CD4-positive, alpha-beta T cell treated with Interleukin-10 for 1 hour (primary cell): ENCODE measurements at places on chromosomes 7 and 10.

- DNase-seq = no peak
These were observed 29.5 kb upstream of the CCNY start for GRCh38 chr10:35306852-35307251.

DNA sequence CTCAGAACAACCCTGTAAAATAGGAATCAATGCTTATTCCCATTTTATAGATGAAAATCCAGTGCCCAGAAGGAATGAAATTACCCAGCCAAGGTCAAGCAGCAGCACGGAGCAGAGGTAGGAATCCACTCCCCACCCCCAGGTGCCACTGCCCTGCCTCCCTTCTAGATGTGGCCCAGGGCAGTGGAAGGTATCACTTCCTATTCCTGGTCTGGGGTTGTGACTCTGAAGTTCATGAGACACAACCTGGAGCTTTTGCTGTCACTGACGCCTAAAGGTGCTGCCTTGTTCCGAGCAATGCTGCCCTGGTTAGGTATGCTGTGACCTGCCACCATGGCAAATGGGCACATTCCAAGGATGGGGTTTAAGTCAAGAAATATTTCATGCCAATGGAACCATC, 53.6 kb downstream of the PIK3AP1 start:
- no peak for DNase-seq

DNA sequence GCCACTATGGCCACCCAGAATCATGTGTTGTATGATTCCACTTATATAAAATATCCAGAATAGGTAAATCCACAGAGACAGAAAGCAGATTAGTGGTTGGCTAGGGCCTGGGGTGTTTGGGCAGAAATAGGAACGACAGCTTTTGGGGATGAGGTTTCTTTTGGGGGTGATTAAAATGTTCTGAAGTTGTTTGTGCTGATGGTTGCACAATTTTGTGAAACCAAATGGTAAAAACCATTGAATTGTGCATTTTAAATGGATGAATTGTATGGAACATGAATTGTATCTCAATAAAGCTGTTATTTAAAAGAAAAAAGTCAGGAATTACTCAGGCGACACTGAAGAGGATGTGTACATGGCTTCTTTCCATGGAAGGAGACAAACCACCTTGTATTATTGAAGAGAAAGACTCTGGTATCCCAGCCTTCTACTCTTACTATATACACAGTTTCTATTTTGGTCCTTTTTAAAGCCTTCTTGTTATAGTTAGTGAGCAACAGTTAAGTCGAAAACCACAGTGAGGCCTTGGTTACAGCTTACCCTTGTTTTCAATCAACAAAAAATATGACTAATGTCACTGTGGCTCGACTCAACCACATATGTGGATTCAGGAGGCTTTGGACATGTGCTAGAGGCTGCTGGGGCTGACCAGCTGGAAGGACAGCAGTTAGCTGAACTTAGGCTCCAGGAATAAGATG, 57.1 kb upstream of the KMT2E start:
- peak; percentile 56 for DNase-seq

- DNase-seq = no peak
These were observed 239.2 kb downstream of the COBL start for GRCh38 chr7:51077316-51077986.

GRCh38 chr10:86876748-86877147, 80.7 kb downstream of the MMRN2 start:
- no peak for DNase-seq
